Smooth muscle cell of the umbilical artery (primary cell): ENCODE measurements at places on chromosomes 7 and 10. TPM values are rescaled to one million over a fixed set of nuclear protein-coding genes. Genes with fewer than 3 reads are reported as not detected.

The OR2A5 gene
- not detected in 2 replicates for total RNA-seq

The MRC1 gene
- total RNA-seq, result 0.05 TPM in 1 of 2 replicates, not detected in the other

The HOXA1 gene
- 0.59 and 1.2 TPM in 2 replicates for total RNA-seq

The AKR1D1 gene
- not detected in 2 replicates for total RNA-seq

The SPDYE2B gene
- not detected in 2 replicates for total RNA-seq

The ICA1 gene
- 0.55 and 1.2 TPM in 2 replicates for total RNA-seq

The BTBD16 gene
- not detected in 2 replicates for total RNA-seq

The RBM17 gene
- 37.4 and 47.9 TPM in 2 replicates for total RNA-seq

The OR2A1 gene
- total RNA-seq, result under 0.01 TPM in 1 of 2 replicates, not detected in the other

The MBL2 gene
- not detected in 2 replicates for total RNA-seq

The AP1S1 gene
- total RNA-seq, result 162 and 177 TPM in 2 replicates

The CRHR2 gene
- total RNA-seq, result not detected in 2 replicates

The WNT2 gene
- total RNA-seq, result 0.97 and 1.2 TPM in 2 replicates

The SLC39A12 gene
- total RNA-seq, result not detected in 2 replicates

The CTNNA3 gene
- under 0.01 and 0.32 TPM in 2 replicates for total RNA-seq

The ITIH5 gene
- total RNA-seq, result 0.05 and 0.30 TPM in 2 replicates

The NKX2-3 gene
- total RNA-seq, result 0.14 and 0.89 TPM in 2 replicates

The PRSS58 gene
- not detected in 2 replicates for total RNA-seq

The IDI2 gene
- not detected in 2 replicates for total RNA-seq

The DDC gene
- not detected in 2 replicates for total RNA-seq
